ENCODE measurements at places on chromosomes 3 and 15.

- peak; percentile 25 for DNase-seq
Measured at GRCh38 chr3:150761831-150762661, 923 bp downstream of the SIAH2 start.

DNA sequence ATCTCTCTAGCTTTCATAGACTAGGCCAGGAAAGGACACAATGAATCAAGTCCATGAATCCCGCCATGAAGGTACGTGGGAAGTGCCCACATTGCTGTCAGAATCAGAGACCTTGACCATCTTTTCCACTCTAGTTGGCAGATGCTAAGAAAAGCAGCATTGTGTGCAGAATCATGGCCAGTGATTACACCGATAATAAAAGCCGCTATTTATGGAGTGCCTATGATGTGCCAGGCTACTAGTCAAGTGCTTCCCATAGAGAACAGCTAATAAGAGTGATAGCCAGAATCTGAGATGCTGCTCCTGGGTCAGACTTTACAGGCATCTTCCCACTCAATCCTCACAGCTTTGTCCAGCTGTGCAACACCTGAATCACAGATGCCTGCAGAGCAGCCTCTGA, 13.2 kb upstream of the RPL32 start:
- DNase-seq, result no peak

- no peak for DNase-seq
Measured at GRCh38 chr3:13543253-13543652, 5.7 kb upstream of the FBLN2 start.

DNA sequence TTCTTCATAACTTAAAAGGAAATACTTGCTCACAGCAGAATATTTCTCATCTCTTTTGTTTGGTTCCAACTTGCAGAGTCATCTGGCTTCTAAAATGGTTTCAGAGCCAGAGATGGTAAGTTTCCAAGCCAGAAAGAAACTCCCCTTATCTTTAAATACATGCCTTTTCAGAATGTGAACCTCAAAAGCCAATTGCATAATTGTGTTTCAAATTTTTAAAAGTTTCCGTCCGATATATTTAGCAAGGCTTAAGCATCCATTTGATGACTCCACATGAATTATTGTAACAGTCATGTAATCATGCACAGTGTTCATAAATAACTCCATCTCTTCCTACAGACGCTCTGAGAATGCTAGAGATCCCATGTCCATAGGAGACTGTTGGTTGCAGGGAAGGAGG, 40.6 kb upstream of the C3orf80 start:
- no peak for DNase-seq

DNA sequence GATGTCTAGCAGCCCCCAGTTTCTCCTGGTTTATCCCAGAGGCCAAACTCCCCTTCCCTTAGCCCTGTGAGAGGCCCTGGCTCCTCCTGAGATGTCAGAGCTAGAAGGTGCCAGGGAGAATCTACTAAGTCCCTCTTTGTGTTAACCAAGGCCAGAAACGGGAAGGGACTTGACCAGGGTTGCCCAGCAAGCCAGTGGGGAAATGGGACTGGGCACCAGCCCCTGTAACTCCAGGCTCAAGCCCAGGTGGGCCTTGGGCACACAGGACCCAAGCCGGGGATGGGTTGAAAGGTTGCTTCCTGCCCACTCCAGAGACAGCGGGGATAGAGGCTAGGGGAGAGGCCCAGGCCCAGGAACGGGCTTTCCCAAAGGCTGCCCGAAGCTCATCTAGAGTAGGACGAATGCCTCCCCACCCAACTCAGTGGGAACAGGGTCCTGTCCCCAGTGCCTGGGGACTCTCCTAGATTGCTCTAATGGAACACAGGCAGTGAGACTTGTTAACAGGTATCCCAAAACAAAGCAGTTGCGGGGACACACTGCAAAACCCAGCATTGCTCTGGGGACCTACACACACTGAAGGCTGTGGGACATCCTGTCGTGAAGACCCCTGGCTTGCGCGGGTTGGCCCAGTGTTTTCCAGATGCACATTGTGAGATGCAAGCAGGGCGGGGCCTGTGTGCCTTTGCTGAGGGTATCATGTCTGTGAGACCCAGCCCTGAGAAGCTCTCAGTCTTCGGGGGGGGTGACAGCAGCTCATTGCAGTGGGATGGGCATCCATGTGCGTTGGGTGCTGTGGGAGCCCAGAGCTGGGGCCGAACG, 12.9 kb upstream of the TXNRD3 start:
- DNase-seq, result no peak

All from dorsolateral prefrontal cortex (tissue), 122 donors.